ENCODE measurements at places on chromosomes 12 and 14.

- DNase-seq: peak; percentile 30
These were observed 68.0 kb downstream of the RNF34 start for GRCh38 chr12:121467638-121468498.

- no peak for DNase-seq
These were observed at the start of gene ATN1 for GRCh38 chr12:6927379-6928021. ATN1 (plus strand) TSS chr12:6927959; CDS start chr12:6934002, 6,043 bp downstream.

- DNase-seq: peak; percentile 74
These were observed 687 bp upstream of the RPS29 start for GRCh38 chr14:49586673-49587460.

- no peak for DNase-seq
These were observed 42.2 kb downstream of the SUDS3 start for GRCh38 chr12:118418385-118419057.

- DNase-seq: no peak
These were observed 7.2 kb upstream of the WSCD2 start for GRCh38 chr12:108121728-108122471.
